ENCODE measurements at places on chromosomes 11 and 22.

DNA sequence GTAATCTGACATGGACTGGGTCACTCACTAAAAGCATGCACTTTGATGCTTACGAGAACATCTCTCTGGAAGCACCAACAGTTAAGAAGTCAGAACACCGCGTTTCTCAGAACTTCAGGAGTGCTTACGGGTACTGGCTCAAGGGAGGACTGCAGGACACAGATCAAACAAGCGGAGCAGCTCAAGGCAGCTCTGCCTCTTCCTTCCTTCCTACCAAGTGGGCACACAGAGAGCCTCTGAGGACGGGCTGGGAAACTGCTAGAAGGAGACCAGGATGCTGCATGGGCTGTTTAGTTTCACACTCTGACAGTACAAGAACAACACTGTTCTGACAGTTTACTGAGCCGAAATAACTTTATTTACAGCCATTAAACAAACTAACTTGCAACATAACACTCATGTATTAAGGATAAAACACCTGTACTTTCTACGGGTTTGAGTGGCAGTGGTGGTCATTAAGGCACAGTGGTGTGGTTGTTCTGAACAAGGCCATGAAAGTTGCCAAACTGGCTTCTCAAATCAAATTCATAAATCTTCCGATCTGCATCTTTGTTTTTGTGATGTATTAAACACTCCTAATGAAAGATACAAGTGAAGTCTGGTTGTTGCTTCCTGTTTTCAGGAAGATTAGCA is 37.5 kb downstream of the ARFGAP3 start:
- DNase-seq: no peak

DNA sequence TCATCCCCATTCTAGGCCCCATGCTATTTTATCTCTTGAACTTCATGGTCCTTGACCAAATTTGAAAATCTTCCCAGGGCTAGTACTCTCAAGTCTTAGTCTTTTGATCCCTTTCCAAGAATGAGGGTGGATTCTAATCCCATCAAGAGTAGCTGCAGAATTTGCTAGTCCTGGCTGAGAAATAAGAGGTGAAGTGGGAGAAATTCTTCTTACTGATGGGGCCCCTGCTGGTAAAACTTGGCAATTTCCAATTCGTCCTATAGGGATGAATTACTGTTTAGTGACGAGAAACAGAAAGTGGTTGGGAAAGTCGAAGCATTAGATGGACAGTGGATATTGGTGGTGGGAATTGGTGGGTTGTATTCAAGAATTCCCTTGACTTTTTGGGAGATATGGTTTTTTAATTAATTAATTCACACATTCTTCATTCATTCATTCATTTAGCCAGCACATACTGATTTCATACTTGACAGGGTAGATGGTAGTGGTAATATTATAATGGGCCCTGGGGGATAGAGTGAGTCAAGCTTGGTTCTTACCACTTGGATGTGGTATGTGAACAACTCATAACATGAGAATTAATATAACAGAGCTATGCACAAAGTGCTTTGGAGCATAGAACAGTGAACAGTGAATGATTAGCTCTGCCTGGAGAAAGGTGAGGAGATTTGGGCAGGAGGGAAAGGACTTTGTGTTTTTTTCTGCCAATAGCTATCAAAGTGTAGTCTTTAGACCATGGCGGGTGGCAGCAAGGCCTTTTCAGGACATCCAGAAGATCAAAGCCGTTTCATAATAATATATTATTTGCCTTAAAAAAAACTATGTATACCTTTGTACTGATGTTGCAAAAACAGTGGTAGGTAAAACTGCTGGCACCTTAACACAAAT is 103.8 kb downstream of the STIM1 start:
- DNase-seq: peak; percentile 71

DNA sequence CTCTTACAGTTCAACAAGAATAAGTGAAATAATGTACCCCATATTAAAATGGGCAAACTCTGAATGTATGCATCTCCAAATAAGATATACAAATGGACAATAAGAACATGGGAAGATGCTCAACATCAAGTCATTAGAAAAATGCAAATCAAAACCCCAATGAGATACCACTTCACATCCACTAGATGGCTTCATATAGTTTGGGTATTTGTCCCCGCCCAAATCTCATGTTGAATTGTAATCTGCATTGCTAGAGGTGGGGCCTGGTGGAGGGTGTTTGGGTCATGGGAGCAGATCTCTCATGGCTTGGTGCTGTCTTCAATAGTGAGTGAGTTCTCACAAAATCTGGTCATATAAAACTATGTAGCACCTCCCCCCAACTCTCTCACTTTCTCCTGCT is 5.7 kb downstream of the MPZL2 start:
- peak; percentile 29 for DNase-seq

- no peak for DNase-seq
These were observed 276.9 kb downstream of the FAM76B start for GRCh38 chr11:95512682-95513081.

GRCh38 chr11:35089666-35090065 is 49.3 kb upstream of the CD44 start:
- no peak for DNase-seq

- DNase-seq: no peak
These were observed 279.4 kb downstream of the FAT3 start for GRCh38 chr11:92504004-92504403.

- no peak for DNase-seq
These were observed 30.9 kb downstream of the KCNC1 start for GRCh38 chr11:17765356-17766072.

DNA sequence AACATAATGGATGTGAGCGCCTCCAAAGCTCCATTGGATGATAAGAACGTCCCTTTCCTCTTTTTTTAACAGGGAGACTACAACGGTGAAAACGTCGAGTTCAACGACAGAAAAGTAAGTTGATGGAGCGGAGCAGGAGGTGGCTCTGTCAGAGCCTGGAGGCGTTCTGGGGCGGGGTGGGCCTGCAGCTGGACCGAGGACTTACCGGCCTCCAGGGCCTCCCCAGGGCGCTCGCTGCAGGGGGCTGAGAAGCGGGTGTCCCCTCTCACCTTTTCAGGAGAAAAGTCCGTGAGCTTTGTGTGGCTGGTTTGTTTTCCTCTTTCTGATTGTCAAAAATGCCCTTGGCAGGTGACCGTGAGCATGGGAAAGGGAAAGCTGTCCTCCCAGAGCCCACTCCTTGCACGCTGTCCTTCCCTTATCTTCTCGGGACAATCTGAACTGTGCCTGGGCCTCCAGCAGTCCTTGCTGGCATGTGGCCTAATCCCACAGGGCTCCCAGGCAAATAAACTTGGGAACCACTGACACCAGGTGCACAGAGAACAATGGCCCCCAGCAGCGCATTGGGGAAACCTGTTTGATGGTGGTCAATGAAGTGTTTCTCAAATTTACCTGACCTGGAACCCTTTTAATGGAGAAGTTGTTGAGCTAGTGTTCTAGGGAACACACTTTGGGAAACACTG is 38.4 kb downstream of the ANO1 start:
- DNase-seq: no peak

GRCh38 chr11:134583397-134583990 is 171.5 kb upstream of the B3GAT1 start:
- peak; percentile 57 for DNase-seq

- DNase-seq: no peak
These were observed 61.7 kb downstream of the LARGE2 start for GRCh38 chr11:45984192-45984591.

DNA sequence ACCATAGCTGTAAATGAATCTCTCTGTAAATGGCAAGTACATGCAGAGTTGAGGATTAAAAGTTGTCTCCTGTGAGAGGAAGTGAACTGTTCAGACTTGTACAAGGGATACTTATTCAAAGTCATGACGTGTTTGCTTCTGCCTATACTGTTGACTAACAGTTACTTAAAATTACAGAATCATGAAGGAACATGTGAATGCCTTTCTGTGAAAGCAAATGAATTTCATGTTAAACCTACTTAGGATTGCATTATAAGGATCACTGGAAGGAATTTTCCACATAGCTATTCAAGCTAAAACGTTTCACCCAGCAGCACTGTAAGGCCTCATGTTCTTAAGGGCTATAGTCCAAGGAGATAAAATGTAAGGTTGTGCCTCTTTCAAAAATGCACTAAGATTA is 93.4 kb upstream of the BIRC3 start:
- DNase-seq: no peak

DNA sequence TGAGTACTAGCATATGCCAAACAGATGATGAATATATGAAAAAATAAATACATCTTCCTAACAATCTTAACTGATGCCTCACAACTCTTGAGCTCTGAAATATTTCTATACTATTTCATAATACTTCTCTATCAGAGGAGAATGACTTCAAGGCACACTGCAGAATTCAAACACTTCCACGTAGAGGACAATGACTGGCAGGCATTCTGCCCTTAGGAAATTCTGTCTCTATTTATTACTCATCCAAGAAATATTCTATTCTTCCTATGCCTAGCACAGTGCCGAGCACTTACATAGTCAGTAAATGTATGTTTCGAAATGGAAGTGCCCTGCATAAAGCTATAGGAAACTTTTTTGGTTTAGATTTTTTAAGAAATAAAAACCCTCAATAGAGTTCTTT is 809.1 kb downstream of the DLG2 start:
- no peak for DNase-seq

DNA sequence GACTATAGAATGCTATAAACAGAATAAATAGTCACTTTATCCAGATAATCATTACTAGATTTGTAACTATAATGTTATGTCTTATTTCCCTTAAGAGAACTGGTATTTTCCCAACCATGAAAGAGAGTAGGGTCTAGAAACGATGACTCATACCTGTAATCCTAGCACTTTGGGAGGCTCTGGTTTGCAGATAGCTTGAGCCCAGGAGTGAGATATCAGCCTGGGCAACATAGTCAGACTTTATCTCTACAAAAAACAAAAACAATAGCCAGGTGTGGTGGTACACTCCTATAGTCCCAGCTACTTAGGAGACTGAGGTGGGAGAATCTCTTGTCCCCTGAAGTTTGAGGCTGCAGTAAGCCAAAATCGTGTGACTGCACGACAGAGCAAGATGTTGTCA is 30.9 kb downstream of the OR52A5 start:
- DNase-seq: no peak

DNA sequence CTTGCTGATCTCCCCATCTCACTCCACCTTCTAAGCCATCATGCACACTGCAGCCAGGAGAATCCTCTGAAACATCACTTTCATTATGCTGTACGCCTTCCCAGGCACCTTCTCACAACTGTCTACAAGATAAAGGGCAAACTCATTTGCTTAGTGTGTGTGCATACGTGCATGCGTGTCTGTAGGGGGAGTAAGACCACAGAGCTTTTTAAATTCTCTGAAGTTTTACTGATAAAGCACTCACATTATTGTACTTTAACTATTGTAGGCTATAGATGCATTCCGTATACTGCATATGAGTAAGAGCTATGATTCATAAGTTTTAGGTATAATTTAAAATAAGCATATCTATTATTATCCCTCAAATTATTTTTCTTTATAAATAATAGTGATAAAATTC is 15.3 kb upstream of the ANKK1 start:
- DNase-seq: no peak

DNA sequence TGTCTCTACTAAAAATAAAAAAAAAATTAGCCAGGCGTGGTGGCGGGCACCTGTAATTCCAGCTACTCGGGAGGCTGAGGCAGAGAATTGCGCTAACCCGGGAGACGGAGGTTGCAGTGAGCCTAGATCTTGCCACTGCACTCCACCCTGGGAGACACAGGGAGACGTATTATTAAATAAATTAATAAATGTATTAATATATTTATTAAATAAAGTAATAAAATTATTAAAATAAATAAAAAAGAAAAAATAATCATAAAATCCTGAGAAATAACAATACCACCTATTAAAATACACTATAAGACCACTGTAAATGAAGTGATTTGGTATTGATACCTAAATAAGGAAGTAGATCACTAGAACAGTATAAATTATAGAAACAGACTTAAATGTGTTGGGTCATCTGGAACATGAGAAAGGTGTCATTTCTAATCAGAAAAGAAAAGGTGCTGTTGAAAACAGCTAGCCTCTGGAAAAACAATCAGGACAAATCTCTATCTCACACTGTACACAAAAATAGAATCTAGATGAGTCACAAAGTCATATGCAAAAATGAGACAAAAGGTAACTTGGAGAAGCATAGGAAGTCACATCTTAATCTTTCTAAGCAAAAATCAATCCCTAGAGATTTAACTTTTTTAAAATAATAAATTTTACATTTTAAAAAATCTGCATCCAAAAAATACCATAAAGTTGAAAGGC is 43.2 kb upstream of the UBASH3B start:
- DNase-seq: no peak

DNA sequence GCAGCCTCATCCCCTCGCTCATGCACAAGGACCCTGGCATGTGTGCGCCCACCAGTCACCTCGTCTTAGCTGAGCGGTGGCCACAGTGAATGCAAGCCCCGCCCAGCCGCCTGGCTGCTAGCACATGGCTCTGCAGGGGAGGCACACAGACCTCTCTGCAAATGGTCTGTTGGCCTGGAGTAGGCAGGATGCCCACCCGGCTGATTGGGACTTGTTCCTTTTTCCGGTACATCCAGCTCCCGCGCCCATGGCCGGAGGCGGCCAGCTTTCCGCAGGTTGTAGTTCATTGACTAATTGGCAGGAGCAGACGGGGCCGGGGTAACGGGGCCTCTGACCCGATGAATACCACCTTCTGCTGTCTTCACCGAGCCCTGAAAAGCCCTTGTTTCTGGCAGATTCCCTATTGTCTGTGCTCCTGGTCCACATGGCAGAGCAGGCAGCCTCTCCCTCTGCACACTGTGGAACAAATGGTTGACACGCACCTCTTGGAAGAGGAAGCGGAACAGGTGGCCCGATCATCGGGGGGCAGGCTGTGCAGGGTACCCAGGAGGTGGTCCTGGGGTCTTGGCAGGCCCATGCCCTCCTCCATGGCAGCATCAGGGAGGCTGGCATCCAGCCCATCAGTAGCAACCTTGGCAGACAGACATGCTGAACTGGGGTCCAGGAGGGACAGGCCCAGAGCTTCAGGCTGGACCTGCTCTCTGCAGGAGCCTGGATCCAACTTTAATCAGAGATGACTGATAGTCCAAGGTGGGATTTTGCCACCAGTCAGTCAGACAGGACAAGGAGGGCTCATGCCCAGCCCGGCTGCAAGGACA is 1512.0 kb downstream of the BRD1 start:
- DNase-seq: no peak

- no peak for DNase-seq
These were observed 705 bp downstream of the CLDN5 start for GRCh38 chr22:19523240-19524169.

Measured in NB4 (cell line).